ENCODE measurements at places on chromosomes 16 and 17. TPM values are rescaled to one million over a fixed set of nuclear protein-coding genes. Genes with fewer than 3 reads are reported as not detected.
A peak's percentile ranks its signal among the peaks of the same experiment; 100 is the strongest.

DNA sequence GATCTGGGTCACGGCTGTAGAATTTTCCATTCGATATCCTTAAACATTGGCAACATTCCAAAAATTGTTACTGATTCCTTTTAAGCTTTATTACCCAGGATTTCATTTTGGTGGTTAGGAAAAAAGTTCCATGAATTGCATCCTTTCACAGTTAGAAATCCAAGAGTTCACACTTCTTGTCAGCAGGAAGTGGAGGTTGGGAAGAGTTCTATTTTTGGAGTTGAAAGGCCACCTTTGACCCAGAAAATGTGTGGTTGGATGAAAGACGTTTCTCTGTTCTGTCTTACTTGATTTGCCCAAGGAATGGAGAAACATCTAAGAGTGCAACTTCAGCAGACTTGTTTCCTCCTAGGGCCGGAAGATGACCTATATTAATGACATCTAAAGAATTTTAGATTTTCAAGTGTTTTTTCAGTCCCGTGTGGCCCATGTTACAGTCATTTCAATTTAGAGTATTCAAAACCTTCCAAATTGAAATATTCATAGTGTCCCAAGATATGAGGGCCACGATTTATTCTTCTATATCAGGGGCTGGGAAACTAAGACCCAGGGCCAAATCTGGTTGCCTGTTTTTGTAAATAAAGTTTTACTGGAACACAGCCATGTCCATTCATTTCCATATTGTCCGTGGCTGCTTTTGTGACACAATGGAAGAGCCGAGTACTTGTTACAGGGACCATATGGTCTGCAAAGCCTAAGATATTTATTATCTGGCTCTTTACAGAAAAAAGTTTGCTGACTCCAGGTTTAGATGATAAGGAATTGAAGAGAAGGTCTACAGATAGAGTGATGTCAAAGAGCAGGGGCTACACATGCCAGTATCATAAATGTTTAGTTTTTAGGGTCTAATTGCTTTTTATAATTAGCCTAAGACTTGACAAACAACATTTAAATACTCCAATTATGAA is 50.2 kb downstream of the CDK5R1 start:
- DNase-seq = no peak

DNA sequence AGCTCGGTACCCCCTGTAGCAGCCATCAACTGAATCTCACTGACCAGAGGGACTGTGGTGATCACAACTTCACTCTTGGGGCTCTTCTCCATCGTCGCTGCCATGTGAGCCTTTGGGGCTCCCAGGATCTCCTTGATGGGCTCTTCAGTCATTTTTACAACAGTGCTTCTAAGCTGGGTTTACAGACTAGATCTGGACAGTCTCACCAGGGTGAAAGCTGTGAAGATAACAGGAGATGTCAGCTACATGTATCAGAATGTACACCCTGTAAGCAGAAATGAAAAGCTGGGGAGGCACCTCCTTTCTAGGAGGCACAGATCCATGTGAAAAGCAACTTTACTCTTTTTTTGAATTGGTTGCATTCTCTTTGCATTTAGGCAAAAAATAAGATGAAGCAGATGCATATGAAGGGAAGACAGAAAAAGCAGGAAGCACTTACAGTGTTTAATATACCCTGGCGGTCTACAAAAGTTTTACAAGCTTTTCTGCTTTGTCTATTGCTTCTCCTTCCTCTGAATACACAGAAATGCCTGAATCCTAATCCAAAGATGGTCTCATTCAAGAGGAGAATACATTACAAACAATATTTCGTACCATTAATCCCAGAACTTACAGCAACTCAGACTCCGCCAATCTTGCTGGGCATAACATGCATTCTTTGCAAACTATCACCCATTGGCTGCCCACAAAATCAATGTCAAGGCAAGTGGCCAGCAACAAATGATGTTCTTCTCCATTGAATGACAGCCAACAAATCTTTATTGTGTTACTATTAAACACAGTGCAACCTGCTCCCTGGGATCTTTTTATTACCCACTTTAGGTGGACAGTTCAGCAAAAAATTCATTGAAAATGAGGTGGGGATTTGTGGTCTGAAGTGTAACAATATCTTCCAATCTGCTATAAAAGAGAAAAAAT is 1.5 kb downstream of the TMEM100 start:
- DNase-seq = no peak

DNA sequence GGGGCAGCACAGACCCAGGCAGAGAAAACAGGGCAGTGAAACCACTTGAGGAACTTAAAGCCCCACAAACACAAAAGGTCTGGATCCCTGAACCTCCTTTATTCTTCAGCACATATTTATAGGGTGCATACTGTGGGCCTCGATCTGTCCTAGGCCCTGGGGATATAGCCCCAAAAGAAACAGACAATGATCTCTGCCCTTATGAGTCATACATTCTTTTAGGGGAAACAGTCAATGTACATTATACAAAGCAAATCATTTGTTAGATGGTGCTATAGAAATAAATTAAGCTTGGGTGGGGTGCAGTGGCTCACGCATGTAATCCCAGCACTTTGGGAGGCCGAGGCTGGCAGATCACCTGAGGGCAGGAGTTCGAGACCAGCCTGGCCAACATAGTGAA is 10.0 kb upstream of the HES7 start:
- no peak for DNase-seq

GRCh38 chr17:79154446-79154845 is 79.8 kb downstream of the ENGASE start:
- DNase-seq = peak; percentile 28

DNA sequence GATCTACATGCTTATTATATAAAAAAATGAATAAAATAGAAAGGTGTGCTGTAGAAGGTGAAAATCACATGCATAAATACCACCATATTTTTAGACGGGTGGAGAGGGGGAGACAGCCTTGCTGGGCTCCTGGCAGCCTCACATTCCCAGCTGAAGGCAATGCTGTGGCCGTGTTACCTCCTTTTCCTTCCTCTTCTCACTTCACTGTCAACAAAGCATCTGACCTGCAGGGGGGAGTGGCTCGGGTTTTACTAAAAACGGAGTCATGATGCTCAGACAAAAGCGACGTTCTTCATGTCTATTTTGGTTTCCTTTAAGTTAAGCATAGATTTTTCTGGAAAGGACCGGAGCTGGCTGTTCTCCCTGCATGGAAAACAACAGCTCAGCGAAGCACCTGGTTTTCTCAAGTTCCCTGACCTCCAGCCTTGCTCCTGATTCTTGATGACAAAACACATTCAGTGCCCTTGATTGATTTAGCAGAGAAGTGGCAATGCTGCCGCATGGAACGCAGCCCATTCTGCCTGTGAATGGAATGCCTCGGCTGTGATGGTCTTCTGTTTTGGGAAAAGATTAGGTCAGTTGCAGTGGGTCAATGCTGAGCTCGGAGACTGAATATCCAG is 5.5 kb upstream of the RPTOR start:
- DNase-seq = no peak

DNA sequence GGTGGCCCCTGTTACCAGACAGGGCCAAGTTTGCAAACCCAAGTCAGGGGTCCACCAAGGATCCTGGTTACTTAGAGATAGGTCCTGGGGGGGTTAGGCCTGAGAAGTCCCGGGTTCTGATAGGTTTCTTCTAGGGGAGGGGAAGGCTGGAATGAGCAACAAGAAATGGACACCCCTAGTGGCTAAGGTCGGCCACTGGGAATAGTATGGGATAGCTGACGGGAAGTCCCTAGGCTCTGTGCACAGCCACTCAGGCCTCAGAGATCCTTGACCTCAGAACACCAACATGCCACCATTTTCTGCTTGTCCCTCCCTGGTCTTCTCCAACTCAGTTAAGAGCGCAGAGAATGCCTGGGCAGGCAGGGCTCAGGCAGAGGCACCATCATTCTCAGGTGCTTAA is 13.4 kb downstream of the TK2 start:
- DNase-seq = no peak

DNA sequence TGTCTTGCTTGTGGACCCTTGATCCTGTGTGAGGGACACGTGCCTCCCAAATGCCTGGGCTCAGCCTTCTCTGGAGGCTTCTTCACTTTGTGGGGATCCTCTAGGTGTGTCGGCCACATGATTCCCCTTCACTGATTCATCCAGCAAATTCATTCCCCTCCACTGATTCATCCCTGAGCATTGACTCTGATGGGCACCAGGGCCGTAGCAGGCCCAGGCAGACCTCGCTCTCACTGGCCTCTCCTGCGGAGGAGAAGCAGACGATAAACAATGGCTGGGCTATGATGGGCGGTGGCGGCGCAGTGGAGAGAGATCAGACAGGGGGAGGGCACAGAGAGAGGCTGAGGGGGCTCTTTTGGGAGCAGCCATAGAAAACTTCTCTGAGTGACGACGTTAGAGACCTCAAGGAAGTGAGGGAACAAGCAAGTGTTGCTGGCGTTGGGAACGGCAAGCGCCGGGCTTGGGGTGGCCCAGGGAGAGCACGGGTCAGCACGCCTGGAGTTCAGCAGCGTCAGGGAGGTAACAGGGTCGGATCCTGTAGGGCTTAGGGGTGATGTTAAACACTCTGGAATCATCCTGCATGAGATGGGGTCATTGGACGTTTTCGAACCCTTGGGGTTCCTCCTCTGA is 17.5 kb upstream of the RPTOR start:
- no peak for DNase-seq

DNA sequence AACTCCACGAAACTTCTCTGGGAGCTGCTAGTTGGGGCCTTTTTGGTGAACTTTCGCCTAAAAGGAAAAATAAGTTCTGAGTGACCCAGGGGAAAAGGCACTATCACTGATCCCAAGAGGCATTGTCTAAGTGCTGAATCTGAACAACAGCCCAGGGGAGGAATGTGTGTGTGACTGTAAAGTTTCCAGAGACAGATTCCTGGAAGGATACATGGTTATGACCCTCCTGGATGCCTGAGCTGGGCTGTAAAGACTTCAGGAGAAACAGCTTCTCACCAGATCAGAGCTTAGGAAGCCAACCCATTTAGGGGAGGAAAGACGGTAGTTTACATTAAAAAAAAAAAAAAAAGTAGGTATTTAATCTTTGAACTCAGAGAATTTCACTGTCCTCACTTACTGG is 20.2 kb downstream of the HIGD1B start:
- DNase-seq = no peak

GRCh38 chr17:70857351-70857750 is 688.0 kb downstream of the KCNJ2 start:
- DNase-seq = no peak

DNA sequence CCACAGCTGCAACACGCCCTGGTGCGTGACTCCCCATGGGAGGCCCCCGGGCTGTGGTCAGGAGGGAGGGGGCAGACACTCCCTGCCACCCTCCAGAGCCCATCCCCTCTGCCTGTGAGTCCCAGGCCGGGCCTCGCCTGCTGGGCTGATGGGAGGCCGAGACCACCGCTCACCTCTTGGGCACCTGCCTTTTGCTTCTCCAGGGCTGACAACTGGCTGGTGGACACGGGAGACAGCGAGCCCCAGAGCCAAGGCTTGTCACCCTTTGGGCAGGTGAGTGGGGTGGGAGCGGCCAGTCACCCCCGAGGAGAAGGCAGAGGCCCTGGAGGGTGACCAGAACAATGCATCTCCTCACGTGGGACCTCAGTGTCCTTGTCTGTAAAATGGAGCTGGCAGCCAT is 20.8 kb downstream of the CHMP1A start:
- DNase-seq = no peak

- DNase-seq = no peak
Measured at GRCh38 chr17:69574257-69575197, 160.0 kb downstream of the MAP2K6 start.

DNA sequence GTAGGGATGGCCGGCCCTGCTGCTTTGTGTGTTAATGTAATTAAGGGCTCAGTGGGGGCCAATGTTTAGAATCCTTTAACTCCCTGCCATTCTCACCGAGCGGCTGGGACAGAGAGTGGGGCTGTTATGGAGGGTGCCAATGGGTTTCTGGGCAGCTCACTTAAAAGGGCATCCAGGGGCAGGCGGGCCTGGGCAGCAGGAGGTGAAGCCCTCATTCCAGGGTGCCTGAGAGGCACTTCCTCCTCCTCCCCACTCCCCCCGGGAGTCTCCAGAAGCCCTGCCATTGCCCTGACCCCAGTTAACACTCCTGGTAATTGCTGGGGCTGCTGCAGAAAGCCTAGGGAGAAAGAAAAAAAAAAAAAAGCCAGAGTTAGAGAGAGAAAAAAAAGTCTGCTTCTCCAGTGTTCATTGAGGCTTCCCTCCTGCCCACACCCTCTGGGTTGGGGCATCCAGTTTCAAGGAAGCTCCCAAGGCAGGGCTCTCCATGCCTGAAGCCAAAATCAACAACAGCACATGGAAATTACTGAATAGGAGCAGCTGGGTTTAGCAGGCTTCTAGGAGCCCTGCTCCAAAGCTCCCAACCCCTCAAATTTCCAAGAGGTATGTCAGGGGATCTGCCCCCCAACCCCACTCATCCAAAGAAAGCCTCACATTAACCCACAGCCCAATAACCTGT is 28.0 kb downstream of the CUEDC1 start:
- DNase-seq = peak; percentile 42

DNA sequence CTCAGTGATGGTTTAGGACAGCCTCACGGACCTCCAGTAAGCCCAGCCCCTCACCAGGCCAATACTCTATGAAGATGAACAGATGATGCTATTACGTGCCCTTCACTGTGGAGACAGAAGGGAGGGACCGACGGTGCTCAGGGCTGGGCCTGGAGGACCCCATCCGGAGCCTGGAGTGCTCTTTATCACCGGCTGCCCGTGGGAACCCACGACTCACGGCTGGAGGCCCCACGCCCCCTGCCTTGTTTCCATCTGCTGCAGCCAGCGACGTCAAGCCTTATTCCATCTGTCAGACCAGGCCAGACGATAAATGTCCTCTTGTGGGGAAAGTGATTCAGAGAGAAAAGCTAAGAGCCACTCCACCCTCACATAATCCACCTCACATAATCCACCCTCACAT is 4.0 kb upstream of the TIMM22 start:
- no peak for DNase-seq

GRCh38 chr17:57599271-57600045 is 145.6 kb downstream of the CCDC182 start:
- no peak for DNase-seq

DNA sequence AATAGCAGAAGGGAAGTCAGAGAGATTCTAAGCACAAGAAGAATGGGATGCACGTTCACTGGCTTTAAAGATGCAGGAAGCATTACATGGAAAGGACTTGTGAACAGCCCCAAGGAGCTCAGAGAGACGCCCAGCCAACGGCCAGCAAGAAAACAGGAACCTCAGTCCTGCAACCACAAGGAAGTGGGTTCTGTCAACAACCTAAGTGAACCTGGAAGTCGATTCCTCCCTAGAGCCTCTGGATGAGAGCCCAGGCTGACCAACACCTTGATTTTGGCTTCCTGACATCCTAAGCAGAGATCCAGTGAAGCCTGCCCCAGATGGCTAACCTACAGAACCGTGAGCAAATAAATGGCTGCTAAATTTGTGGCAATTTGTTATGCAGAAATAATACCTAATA is 24.5 kb downstream of the GPR142 start:
- DNase-seq = no peak

DNA sequence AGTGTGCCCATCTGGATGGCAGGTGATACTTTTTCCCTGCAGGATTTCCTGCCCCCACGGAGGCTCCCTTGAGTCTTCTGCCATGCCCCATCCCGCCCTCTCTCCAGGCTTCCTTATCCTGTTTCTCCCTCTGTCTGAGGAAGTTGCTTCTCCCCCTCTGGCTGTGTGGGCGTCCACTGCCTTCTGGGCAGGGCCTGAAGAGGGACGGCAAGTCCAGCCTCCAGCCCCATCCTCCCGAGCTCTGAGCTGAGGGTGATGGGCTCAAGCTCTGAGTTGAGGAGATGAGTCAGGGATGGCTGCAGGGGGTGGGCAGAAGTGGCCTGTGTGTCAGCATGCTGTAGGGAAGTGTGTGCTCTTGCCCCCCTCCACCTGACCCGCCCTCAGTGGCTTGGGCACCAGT is 14.2 kb upstream of the RAP1GAP2 start:
- DNase-seq = no peak

Gene FOXC2
- total RNA-seq = 0.19 TPM

Gene SLC16A5
- total RNA-seq = 7.2 TPM

Gene PLK1
- 0.90 TPM for total RNA-seq

Gene CA4
- 11.4 TPM for total RNA-seq

Gene NPIPA1
- total RNA-seq = 45.4 TPM
